ENCODE measurements at places on chromosomes 6 and 20.

DNA sequence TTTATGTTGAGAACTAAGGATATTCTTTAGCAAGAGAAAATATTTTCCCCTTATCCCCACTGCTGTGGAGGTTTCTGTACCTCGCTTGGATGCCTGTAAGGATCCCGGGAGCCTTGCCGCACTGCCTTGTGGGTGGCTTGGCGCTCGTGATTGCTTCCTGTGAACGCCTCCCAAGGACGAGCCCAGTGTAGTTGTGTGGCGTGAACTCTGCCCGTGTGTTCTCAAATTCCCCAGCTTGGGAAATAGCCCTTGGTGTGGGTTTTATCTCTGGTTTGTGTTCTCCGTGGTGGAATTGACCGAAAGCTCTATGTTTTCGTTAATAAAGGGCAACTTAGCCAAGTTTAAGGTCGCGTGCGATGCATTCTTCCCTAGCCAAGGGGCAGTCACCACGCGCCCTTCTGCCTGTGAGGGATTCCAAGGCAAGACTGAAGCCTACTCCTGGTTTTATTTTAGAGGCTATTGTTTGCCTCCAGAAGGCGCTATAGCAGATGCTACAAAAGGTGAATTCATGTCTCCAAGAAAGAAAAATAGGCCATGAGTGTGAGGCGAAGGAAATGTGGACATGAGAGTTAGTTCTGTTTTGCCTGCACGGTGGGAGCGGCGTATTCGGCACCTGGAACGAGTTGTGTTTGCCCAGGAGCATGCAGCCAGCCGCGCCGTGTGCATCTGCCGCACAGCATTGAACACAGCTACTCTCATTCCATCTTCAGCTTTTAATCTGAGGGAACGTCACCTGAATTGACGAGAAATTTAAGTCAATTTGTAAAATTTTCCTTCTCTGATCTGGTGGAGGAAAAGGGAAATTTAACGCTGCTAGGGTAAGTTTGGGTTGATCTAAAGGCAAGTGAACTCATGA, 40.3 kb upstream of the IRF4 start:
- no peak for DNase-seq

DNA sequence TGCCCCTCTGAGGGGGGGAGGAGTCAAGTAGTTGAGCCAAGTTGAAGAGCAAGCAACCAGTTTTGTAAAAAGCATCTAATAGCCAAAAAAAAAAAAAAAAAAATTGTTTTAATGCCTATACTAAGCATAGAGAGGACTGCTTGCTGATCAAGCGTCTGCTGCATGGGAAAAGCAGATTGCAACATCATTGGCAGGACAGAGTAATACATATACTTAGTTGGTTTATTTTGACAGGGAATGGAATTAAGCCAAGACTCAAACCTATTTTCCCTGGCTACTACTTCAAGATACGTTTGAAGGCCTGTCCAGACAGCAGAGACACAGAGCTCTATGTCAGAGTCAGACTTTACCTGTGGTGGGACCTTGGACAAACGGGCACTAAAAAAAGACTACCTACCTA, 120.5 kb downstream of the RTN4IP1 start:
- DNase-seq, result no peak

DNA sequence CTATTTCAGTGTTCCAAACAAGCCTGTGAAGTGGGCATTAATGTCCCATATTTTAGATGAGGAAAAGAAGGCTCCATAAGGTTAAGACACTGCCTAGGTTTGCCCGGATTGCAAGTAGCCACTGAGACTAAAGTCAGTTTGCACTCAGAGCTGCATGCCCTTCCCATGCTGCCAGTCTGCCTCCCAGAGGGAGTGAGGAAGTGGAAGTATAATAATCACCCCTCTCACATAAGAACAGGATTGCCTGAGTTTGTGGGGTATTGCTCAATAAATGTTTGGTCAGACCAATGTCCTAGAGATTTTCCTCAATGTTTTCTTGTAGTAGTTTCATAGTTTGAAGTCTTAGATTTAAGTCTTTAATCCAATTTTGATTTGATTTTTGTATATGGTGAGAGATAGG, 43.9 kb upstream of the CLIC5 start:
- DNase-seq, result no peak

- no peak for DNase-seq
Measured at GRCh38 chr6:143894655-143895054, 30.4 kb downstream of the ZC2HC1B start.

Data from liver (tissue), 10 donors.